ENCODE measurements at places on chromosomes 6 and 20. TPM values are rescaled to one million over a fixed set of nuclear protein-coding genes. Genes with fewer than 3 reads are reported as not detected.

TSPYL1 gene
- 31.3 TPM for total RNA-seq

MTFR2 gene
- 13.6 TPM for total RNA-seq

DOK5 gene
- not detected for total RNA-seq

FAM110A gene
- 12.3 TPM for total RNA-seq

WFDC10B gene
- not detected for total RNA-seq

RALGAPB gene
- total RNA-seq: 14.2 TPM

SNAI1 gene
- total RNA-seq: 18.7 TPM

DEFB132 gene
- total RNA-seq: not detected

MMP24 gene
- total RNA-seq: 20.6 TPM

ECT2L gene
- total RNA-seq: not detected

PSORS1C2 gene
- not detected for total RNA-seq

RAET1E gene
- 2.0 TPM for total RNA-seq

TCP11 gene
- not detected for total RNA-seq

PNLDC1 gene
- total RNA-seq: not detected

CRIP3 gene
- 0.66 TPM for total RNA-seq

SSTR4 gene
- not detected for total RNA-seq

DAAM2 gene
- not detected for total RNA-seq

DDO gene
- total RNA-seq: 0.12 TPM

TRIM31 gene
- 1.7 TPM for total RNA-seq

HLA-DRB5 gene
- not detected for total RNA-seq

METTL24 gene
- not detected for total RNA-seq

PKIG gene
- 38.6 TPM for total RNA-seq

SLC22A2 gene
- total RNA-seq: 0.23 TPM

EMILIN3 gene
- total RNA-seq: 0.40 TPM
